ENCODE measurements at places on chromosomes 16 and 17. TPM values are rescaled to one million over a fixed set of nuclear protein-coding genes. Genes with fewer than 3 reads are reported as not detected.

Gene PRKCB
- 0.41 TPM for total RNA-seq

Gene HOXB9
- total RNA-seq: 65.9 TPM

Gene ZNF319
- 6.5 TPM for total RNA-seq

Gene KIFC3
- total RNA-seq: 51.5 TPM

Gene NPIPA2
- 3.9 TPM for total RNA-seq

Gene JMJD6
- total RNA-seq: 60.0 TPM

Gene IL34
- total RNA-seq: 5.8 TPM

Gene SYCE1L
- 4.5 TPM for total RNA-seq

Gene HSPB9
- total RNA-seq: not detected

Gene SLC13A5
- total RNA-seq: 0.26 TPM

Gene TEX14
- total RNA-seq: not detected

Gene FAHD1
- total RNA-seq: 34.6 TPM

Gene SEPTIN12
- not detected for total RNA-seq

Gene TOM1L1
- 53.9 TPM for total RNA-seq

Gene SCN4A
- 0.03 TPM for total RNA-seq

Gene SOST
- total RNA-seq: not detected

Gene CLEC10A
- not detected for total RNA-seq

Gene KRT40
- total RNA-seq: not detected

Gene QPRT
- 27.9 TPM for total RNA-seq

Gene B3GNT9
- 11.5 TPM for total RNA-seq

Gene TSPAN10
- 4.8 TPM for total RNA-seq

Gene TP53TG3C
- not detected for total RNA-seq

Gene ELAC2
- 52.7 TPM for total RNA-seq

Measured in Panc1 (cell line).